Anterior cingulate cortex (tissue), 58 donors: ENCODE measurements at places on chromosomes 5 and 9.

DNA sequence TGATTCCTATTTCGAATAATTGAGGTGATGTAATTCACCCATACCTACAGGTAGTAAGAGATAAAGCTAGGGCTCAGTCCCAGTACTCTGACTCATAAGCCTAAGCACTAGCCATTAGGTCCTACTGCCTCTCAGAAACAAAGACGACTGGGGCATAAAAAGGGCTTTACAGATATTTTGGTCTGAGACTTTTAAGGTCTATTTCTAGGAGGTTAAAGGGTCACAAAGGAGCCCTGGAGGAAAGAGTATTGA, 69.8 kb downstream of the SGCD start:
- DNase-seq, result no peak

GRCh38 chr5:115461093-115461492, 83.5 kb downstream of the FEM1C start:
- no peak for DNase-seq

- DNase-seq, result no peak
Observed at GRCh38 chr9:120711354-120711753, 2.9 kb downstream of the MEGF9 start.

DNA sequence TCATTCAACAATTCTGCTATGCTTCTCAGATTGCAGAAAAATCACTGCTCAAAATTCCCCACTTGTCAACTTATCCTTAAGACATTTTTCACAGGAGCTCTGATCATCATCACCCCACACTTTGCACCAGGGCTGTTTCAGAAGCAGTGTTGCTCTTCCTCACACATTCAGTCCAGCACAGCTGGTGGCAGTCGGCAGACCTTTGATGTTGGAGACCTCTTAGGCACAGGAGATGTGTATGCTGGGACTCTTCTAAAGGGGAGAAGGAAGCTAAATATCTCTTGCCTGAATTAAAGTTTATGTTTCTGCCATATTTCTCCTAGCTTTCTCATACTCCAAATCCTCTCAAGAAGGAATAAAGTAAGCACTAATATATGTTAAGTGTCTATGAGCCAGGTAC, 44.8 kb upstream of the SSBP2 start:
- DNase-seq, result no peak

DNA sequence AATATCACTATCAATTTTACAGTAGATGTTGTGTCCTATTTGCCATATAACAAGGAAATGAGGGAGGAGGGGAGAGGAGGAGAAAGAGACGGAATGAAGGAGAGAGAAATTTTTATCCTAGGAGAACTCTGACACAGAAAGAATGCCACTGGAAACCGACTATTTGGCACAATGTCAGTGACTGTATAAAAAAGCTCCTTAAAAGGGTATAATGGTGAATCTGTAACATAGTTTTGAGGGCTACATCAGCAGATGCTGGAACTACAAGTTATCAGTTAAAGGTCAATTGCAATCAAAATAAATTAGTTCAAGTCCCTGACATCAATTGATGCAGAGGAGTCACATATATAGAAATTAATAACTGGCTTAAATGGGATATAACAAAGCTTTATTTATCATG, 5.7 kb downstream of the EDIL3 start:
- DNase-seq, result no peak

- DNase-seq, result no peak
Observed at GRCh38 chr9:81082221-81082620, 607.1 kb downstream of the TLE1 start.

- no peak for DNase-seq
Observed at GRCh38 chr5:68518286-68518685, 302.7 kb downstream of the PIK3R1 start.

DNA sequence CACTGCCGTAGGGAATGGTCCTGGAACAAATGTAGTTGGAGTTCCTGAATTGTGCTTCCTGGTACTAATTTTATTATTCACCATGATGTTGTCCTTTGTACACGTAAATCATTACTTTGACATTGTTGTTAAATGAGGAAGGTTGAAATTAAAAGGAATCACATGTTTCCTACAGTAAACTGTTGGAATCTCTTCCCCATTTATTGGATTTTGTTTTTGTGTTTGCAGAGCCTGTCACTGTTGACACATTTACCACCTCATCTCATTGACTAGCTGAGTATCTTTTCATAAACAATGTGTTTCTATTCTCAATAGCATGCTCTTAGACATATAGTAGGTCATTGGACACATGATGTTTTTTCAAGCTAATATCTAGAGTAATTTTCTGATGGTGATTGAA, 1012.5 kb downstream of the NR2F1-AS1 start:
- DNase-seq, result no peak

DNA sequence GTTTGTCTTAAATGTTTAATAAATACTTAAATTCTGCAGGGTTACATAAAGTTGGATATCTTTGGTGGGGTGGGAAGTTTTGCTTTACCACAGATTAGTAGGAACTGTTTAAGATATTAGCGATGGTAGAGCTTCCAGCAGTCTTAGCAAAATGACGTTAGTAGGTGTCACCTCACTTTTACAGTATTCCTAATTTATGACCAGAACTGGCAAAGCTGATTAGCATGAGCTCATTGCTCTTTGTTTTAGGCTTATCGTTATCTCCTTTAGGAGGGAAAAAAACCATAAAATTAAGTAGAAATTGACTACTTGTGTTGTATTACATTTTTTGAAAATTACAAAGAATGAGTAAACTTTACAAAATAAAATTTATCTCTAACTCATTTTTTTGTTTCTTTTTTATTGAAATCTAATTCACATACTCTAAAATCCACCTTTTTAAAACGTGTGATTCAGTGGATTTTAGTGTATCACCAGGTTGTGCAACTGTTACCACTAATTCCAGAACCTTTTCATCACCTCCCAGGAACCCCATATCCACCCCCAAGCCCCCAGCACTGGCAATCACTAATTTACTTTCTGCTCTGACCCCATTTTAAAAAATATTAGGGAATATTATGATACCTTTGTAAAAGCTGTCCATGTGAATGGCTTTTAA, 129.5 kb downstream of the TRIO start:
- DNase-seq, result no peak

DNA sequence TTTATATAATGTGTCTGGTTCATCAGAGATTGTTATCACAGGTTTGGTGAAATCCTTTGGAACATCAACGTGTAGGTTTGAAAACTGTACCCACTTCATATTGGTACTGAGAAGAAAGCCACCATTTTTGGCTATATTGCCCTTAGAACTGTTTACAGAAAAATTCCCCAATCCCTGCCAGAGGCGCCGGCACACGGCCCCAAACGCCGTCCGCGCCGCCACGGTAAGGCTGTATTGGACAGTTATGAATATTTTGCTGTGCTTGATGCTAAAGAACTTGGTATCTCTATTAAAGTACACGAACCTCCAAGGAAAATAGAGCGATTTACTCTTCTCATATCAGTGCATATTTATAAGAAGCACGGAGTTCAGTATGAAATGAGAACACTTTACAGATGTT, 35.2 kb downstream of the DCAF10 start:
- DNase-seq, result no peak

DNA sequence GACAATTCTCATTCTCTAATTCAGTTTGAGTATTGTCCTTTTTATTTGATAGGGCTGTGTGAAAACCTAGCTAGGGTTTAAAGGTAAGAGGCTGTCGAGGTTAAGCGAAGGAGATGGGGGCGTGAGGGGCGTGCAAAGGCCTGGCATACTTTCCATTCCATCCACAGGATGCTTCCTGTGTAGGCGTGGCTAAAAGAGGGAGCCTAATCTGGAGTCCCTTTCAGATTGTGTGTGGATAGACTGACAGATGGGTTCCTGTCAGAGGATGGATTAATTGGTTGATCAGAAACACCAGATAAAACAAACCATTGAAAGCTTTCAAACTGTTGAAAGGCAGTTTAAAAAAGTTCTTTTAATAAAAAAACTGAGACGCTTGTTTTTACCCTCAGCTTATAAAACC, 1.1 kb upstream of the ELL2 start:
- DNase-seq, result no peak

GRCh38 chr5:148615644-148616275, 38.6 kb downstream of the HTR4 start:
- no peak for DNase-seq

- DNase-seq, result no peak
Observed at GRCh38 chr5:8606231-8606630, 737.3 kb downstream of the MTRR start.

DNA sequence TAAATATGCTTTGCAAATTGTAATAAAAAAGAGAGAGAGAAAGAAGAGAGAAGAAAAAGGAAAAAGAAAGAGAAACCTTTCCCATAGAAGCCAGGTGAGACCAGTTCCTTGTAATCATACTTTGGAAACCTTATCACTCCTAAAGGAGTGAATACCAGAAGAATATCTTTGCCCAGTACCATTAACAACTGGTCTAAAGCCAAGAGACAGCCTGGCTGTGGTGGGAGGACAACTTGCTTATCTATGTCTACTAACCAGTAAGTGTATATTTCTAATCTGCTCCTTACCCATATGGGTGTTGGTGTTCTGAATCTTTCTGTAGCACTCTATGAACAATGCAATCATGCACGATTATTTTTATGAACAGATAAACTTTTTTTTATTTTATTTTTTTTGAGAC, 10.5 kb upstream of the TXN start:
- DNase-seq, result no peak

DNA sequence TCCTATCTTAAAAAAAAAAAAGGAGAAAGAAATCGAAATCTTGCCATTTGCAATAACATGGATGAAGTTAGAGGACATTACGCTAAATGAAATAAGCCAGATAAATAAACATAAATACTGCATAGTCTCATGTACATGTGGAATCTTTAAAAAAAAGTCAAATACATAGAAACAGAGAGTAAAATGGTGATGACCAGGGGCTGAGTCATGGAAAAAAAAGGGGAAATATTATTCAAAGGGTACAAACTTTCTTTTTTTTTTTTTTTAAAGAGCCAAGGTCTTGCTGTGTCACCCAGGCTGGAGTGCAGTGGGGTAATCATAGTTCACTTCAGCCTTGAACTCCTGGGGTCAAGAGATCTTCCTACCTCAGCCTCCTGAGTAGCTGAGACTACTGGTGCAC, 310.1 kb downstream of the ZNF608 start:
- DNase-seq, result no peak

- DNase-seq, result no peak
Observed at GRCh38 chr5:69083412-69083811, 10.4 kb upstream of the SLC30A5 start.

DNA sequence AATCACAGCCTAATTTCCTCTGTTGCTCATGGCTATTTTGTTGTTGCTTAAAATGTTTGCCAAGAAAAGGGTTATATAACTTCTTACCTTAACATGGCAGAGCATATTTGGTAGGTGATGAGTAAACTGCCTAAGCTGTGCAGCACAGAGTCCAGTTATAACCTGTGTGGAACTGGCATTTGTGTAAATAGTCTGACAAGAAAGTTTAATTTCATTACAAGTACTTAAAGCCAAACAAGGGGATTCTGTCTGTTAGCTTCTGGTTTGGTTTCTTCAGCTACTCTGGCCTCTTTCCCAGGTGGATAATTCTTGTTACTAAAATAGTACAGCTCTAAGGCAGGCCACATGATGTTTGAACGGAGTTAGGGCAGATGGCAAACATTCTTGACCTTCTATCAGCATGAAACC, 72.2 kb downstream of the PTCD2 start:
- DNase-seq, result no peak

GRCh38 chr5:126438267-126438666, 15.1 kb downstream of the GRAMD2B start:
- no peak for DNase-seq

- DNase-seq, result no peak
Observed at GRCh38 chr5:151471276-151471675, 23.9 kb downstream of the SLC36A1 start.

GRCh38 chr5:133967698-133968203, 674 bp downstream of the C5orf15 start:
- no peak for DNase-seq

DNA sequence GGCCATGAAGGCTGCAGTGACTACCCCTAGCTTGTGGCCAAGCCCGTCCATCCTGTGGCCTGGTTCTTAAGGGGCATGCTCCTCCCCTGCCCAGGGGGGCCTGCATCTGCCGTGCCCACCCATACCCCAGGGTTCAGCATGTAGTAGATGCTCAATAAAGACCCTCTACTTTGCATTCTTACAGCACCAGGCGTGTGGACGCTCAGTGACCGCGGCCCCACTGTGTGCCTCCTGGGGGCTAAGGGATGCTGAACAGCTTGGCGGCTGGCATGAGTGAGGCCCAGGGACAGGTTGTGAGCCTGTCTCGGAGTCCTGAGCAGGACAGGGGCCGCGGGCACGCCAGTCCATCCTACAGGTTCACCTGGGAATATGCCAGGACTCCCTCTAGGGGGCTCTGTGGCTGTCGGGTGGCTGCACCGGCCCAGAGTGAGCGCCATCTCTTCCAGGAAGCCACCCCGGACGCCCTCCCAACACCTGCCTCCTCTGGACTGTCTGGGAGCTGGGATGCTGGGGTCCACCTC, 9.1 kb downstream of the NOTCH1 start:
- DNase-seq, result no peak

GRCh38 chr9:117555964-117556629, 141.2 kb upstream of the ASTN2 start:
- DNase-seq, result peak; percentile 7

- DNase-seq, result no peak
Observed at GRCh38 chr9:113652355-113653152, 189.0 kb downstream of the RGS3 start.

GRCh38 chr5:122154491-122154890, 25.1 kb downstream of the ZNF474 start:
- DNase-seq, result no peak

- DNase-seq, result no peak
Observed at GRCh38 chr9:126669108-126669507, 55.4 kb downstream of the LMX1B start.

DNA sequence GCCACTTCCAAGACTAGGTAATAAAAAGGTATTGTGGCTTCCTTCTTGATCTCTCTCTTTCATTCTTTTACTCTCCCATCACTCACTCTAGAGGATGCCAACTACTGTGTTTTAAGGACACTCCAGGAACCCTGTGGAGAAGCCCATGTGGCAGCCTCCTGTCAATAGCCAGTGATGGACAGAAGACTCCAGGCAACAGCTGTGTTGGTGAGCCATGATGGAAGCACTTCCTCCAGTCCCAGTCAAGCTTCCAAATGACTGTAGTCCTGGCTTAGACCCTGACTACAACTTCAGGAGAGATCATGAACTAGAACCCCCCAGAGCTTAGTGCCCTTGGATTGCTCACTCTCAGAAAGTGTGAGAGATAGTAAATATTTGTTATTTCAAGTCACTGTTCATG, 123.9 kb downstream of the PPP2R2B start:
- no peak for DNase-seq

- peak; percentile 39 for DNase-seq
Observed at GRCh38 chr9:87684627-87685219, 41.2 kb upstream of the CTSL start.

GRCh38 chr5:170139786-170140335, 34.2 kb downstream of the FOXI1 start:
- no peak for DNase-seq

GRCh38 chr5:67512758-67513157, 316.2 kb upstream of the CD180 start:
- DNase-seq, result no peak

GRCh38 chr5:82850393-82850792, 226.8 kb downstream of the TMEM167A start:
- no peak for DNase-seq
